ENCODE measurements at places on chromosomes 12 and 14.
A peak's percentile ranks its signal among the peaks of the same experiment; 100 is the strongest.

GRCh38 chr12:52189376-52190174, 2.2 kb downstream of the KRT80 start:
- DNase-seq: no peak

- no peak for DNase-seq
These were observed 101.3 kb downstream of the CACNA1C start for GRCh38 chr12:2154050-2154449.

DNA sequence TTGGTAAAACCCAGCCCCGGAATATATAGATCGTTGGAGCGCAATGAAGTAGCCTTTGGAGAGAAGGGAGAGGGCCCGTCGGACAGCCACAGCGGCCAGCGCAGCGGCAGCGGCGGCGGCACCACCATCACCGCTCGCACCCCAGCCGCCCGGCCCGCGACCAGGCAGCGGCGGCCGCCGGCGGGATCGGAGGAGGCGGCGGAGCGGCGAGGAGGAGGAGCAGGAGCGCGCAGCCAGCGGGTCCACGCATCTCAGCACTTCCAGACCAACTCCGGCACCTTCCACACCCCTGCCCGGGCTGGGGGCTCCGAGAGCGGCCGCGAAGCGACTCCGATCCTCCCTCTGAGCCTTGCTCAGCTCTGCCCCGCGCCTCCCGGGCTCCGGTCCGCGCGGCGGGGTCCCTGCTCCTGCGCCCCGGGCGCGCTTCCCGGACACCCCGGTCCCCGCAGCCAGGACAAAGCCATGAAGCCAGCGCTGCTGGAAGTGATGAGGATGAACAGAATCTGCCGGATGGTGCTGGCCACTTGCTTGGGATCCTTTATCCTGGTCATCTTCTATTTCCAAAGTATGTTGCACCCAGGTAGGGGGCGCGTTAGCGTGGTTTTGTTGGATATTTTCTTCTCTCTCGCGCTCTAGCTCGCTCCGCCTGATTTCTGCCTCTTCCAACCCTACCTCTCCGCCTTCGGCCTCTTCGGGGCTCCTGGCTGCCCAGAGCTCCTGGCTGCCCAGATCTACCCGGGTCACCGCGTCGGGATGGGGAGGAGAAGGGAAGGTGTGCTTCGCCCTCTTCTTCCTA, 400 bp downstream of the CHST11 start:
- peak; percentile 64 for DNase-seq

DNA sequence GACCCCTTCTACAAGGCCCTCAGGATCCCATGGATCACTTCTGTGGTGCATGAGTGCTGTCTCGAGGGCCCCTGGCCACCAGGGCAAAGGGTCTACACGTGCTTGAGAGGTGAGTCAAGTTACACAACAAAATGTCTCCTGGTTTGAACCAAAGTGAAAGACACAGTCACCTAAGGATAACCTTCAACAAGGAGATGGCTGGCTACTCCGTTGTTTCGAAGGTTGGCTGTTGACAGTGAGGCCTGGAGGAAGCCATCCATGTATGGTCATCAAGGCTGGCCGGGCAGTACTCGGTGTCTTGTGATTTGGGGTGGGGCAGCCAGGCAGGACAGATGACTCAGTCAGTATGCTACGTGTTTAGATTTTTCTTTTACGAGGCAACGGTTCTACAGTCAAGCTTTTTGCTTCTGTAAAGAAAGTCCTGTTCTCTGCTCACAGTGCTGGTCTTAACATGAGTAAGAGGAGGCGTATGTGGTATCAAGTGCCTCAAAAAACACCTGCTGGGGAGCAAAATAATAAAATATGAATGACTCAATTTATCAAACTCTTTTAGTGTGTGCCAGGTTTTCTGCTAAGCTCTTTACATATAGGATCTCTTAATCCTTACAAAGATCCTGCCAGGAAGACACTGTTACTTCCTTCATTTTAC, 18.0 kb upstream of the NT5DC3 start:
- peak; percentile 96 for DNase-seq

GRCh38 chr14:89881839-89882238, 72.7 kb downstream of the EFCAB11 start:
- no peak for DNase-seq

DNA sequence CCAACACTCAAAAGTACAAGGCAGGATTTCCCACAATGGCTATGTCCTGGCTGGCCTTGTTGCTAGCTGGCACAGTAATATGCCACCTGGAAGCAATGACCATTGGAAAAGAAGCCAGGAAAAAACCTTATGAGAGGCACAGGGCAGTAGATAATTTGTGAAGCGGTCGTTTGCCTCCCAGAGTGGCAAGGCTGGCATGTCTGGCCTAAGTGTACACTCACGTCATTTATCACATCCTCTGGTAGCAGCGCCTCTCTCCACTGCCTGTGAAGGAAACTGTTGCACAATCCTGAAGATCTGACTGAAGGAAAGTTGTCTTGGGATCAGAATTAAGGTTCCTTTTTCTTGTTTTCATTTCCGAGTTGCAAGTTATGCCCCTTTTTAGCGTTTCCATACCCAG, 408.5 kb downstream of the ZFP36L1 start:
- DNase-seq: no peak

All from RWPE1 (cell line).